ENCODE measurements at places on chromosomes 13 and 19. TPM values are rescaled to one million over a fixed set of nuclear protein-coding genes. Genes with fewer than 3 reads are reported as not detected.

Gene PSG5
- 0.27 TPM for total RNA-seq

Gene ZNF274
- 28.8 TPM for total RNA-seq

Gene DACH1
- total RNA-seq: 4.3 TPM

Gene ZNF554
- total RNA-seq: 5.3 TPM

Gene SWSAP1
- total RNA-seq: 3.1 TPM

DNA sequence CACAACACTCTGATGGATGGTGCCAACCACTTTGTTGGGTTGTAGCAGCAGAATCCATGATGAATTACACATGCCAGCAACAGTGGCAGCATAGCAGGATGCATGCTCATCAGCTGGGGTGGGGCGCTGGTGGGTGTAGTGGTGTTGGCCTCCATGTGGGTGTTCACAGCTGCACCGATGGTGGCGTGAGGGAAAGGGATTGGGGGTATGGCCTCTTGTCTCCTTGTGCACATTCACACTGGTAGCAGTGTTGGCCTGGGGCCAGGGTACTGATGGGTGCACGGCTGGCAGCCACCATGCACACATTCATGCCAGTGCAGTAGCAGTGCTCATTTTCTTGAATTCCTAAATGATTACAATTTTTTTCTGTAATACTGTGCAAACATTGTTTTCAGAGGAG lies 2748.8 kb upstream of the PCDH20 start:
- H3K27ac ChIP-seq: no peak overlapping the region
- H3K4me1 ChIP-seq: no peaks in the 10 kb centered on the region
- H3K4me3 ChIP-seq: no peak overlapping the region
- H3K36me3 ChIP-seq: no peaks in the 10 kb centered on the region

DNA sequence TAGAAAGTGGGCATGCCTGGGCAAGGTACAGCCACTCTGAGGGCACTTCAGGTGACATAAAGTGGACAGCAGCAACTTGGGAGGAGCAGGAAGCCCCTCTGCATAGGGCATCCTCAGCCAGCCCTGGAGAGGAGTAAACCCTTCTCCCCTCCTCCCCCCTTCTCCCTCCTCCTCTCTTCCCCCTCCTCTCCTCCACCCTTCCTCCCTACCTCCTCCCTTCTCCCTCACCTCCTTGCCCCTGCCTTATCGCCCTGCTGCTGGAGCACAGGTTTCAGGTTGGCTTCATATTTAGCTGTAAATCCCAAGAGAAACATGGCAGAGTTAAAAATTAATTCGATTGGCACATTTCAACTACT lies 30.5 kb upstream of the ATP12A start:
- H3K36me3 ChIP-seq: no peaks in the 10 kb centered on the region
- H3K4me3 ChIP-seq: no peak overlapping the region
- peak overlapping the region; percentile 82 for H3K27ac ChIP-seq
- no peak for DNase-seq
- peaks cover 20% of the 10 kb centered on the region for H3K4me1 ChIP-seq

- H3K4me3 ChIP-seq: peak overlapping the region; percentile 43
- no peaks in the 10 kb centered on the region for H3K36me3 ChIP-seq
- DNase-seq: no peak
- no peaks in the 10 kb centered on the region for H3K27me3 ChIP-seq
- H3K4me1 ChIP-seq: peaks cover 19% of the 10 kb centered on the region
- H3K27ac ChIP-seq: peak overlapping the region; percentile 97
Observed at GRCh38 chr13:44578067-44578400, 1.9 kb upstream of the TSC22D1 start.

GRCh38 chr13:99296398-99296797 lies 10.8 kb downstream of the GPR183 start:
- H3K4me3 ChIP-seq: no peak overlapping the region
- no peak overlapping the region for H3K27ac ChIP-seq
- no peak for DNase-seq
- no peaks in the 10 kb centered on the region for H3K27me3 ChIP-seq
- no peaks in the 10 kb centered on the region for H3K36me3 ChIP-seq
- H3K4me1 ChIP-seq: peaks cover 6% of the 10 kb centered on the region

- no peak overlapping the region for H3K27ac ChIP-seq
- peaks cover 8% of the 10 kb centered on the region for H3K4me1 ChIP-seq
- H3K36me3 ChIP-seq: no peaks in the 10 kb centered on the region
- DNase-seq: no peak
- H3K4me3 ChIP-seq: no peak overlapping the region
Observed at GRCh38 chr19:29089315-29089870, 123.6 kb downstream of the UQCRFS1 start.

DNA sequence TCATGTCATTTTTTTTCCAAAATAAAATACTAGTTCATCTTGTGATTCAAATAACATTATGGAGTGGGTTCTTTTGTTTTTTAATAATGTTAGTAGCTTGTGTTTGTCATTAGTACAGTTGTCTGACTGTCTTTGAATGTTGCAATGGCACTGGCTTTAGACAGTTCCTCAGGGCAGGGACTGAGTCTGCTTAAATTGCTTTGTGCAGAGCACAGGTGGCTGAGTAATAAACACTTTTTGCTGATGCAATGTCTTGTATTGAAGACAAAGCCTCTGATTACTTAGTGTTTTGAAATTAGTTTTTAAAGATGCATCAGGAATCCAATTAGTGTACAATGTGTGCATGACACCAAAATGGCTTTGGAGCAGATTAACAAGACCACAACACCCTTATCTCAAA lies 88.7 kb upstream of the PCDH9 start:
- H3K4me1 ChIP-seq: no peaks in the 10 kb centered on the region
- H3K36me3 ChIP-seq: no peaks in the 10 kb centered on the region
- no peak overlapping the region for H3K4me3 ChIP-seq
- no peak overlapping the region for H3K27ac ChIP-seq
- DNase-seq: no peak

- H3K4me1 ChIP-seq: peaks cover 10% of the 10 kb centered on the region
- no peaks in the 10 kb centered on the region for H3K27me3 ChIP-seq
- peak; percentile 87 for DNase-seq
- H3K27ac ChIP-seq: peak overlapping the region; percentile 86
Observed at GRCh38 chr19:4870025-4870700, 2.7 kb upstream of the PLIN3 start.

DNA sequence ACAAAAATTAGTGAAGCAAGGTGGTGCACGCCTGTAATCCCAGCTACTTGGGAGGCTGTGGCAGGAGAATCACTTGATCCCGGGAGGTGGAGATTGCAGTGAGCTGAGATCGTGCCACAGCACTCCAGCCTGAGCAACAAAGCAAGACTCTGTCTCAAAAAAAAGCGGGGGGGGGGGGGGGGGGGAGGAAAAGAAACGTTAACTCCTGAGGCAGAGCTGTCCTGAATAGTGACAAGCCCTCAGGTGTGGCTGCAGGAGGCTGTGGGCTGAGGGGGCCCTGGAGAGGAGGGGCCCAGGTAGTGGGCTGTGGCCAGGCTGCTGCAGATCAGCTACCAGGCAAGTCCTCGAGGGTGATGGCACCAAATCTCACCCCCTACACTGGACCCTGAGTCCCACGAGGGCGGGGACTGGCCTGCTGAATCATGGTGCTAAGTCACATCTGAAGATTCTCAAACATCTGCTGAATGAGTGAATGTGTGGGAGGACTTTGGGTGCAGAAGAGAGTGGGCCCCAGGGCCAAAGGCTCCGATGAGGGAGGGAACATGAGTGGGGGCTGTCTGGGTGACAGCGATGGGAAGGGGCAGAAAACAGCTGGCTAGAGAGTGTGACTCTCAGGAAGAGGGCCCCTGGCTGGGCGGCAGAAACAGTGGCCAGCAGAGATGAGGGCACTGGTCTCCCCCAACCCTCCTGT lies 24.6 kb upstream of the ATP1A3 start:
- no peaks in the 10 kb centered on the region for H3K36me3 ChIP-seq
- no peaks in the 10 kb centered on the region for H3K4me1 ChIP-seq
- DNase-seq: no peak
- H3K4me3 ChIP-seq: no peak overlapping the region
- no peaks in the 10 kb centered on the region for H3K27me3 ChIP-seq

DNA sequence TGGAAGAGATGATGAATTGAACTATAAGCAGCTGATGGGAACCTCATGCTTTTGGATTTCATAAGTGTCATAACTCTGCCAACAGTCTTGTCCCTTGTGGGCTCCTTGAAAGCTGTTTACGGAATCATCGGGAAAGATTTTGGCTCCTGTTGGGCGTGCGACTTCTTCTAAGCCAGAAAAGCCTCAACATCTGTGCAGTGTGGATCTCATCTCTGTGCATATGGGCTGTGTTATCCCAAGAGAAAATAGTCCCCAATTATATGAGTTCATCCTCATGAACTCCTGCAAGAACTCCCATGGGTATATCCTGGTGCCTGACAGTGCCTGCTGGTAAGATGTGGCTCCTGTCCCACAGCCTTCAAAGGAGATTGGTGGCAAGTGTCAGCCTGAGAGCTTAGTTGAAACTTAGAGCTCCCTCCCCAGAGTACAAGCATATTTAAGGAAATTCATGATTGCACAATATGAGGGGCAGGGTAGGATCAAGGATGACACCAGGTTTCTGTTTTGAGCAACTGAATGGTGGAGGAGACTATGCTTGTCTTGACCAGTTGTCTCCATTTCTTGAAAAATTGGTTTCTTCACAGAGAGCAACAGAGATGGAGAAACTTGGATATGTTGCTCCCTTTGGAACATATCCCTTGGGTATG lies 243.5 kb downstream of the ITGBL1 start:
- no peaks in the 10 kb centered on the region for H3K4me1 ChIP-seq
- H3K27me3 ChIP-seq: no peaks in the 10 kb centered on the region
- H3K36me3 ChIP-seq: no peaks in the 10 kb centered on the region
- DNase-seq: no peak
- H3K4me3 ChIP-seq: no peak overlapping the region

DNA sequence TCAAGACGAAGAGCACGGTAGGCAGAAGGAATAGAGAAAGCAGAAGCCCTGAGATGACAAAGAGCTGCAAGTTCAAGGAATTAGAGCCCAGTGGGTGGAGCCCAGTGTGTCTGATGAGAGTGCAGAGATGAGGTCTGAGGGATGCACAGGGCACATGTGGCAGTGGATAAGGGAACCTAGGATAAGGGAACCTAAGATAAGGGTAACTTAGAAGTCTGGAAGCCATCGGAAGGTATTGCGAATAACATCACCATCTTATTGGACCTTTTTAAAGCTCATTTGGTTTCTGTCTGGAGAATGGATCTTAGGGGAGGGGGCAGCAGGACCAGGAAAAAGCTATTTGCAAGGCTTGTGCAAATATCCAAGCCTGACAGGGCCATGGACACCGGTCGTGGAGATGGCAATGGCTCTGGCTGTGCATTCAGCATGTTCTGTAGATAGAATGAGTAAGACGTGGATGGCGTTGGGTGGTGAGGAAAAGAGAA lies 1.3 kb downstream of the FPR3 start:
- H3K27ac ChIP-seq: no peak overlapping the region
- H3K4me1 ChIP-seq: no peaks in the 10 kb centered on the region
- no peaks in the 10 kb centered on the region for H3K27me3 ChIP-seq

GRCh38 chr19:45419396-45419795 lies 4.3 kb downstream of the ERCC1 start:
- DNase-seq: no peak
- no peaks in the 10 kb centered on the region for H3K27me3 ChIP-seq
- H3K27ac ChIP-seq: no peak overlapping the region
- no peak overlapping the region for H3K4me3 ChIP-seq
- peaks cover 7% of the 10 kb centered on the region for H3K4me1 ChIP-seq

- no peaks in the 10 kb centered on the region for H3K27me3 ChIP-seq
- no peak for DNase-seq
- H3K36me3 ChIP-seq: no peaks in the 10 kb centered on the region
- no peak overlapping the region for H3K4me3 ChIP-seq
Observed at GRCh38 chr19:55275851-55276719, 3.8 kb downstream of the HSPBP1 start.

DNA sequence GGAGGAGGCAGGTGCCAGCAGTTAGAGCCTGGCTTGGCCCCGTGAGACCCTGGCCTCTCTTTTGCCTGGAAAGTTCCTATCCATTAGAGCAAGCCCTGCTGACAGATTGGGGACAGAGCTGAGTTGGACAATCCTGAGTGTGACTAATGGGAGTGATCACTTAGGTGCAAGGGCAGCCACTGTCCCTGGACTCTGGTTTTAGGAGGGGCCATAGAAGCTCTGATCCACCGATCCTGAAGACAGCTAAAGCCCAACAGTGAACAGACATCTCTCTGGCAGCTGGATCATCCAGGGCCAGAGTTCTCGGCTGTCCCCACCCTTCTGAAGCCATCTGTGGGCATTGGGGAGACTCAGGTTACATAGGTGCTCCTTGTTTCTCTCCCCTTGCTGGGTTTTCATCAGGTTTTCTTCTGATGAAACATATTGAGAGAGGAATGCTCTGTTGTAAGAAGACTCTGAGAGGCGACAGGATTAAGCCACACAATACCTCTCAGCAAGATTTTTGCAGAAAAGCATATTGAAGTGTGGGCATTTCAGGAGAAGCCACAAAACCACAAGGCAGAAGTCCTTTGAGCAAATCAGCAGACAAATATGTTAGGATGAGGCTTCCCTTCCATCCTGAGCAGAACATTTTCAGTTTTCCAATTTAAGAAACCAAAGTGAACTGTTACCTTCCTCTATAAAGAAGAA lies 288.0 kb upstream of the MAB21L1 start:
- H3K4me1 ChIP-seq: no peaks in the 10 kb centered on the region
- no peak for DNase-seq
- no peak overlapping the region for H3K27ac ChIP-seq

DNA sequence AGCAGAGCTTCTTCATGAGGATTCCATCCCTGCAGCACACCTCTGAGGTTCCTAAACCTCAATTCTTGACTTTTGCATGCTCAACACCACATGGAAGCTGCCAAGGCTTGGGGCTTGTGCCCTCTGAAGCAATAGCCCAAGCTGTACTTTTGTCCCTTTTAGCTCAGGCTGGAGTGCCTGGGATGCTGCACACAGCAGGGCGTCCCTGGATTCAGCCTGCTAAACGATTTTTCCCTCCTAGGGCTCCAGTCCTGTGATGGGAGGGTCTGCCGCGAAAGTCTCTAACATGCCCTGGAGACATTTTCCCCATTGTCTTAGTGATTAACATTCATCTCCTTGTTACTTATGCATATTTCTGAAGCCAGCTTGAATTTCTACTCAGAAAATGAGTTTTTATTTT lies 98.3 kb downstream of the SLITRK5 start:
- H3K4me3 ChIP-seq: no peak overlapping the region
- H3K4me1 ChIP-seq: no peaks in the 10 kb centered on the region
- H3K27me3 ChIP-seq: no peaks in the 10 kb centered on the region
- DNase-seq: no peak
- no peaks in the 10 kb centered on the region for H3K36me3 ChIP-seq

- H3K4me1 ChIP-seq: no peaks in the 10 kb centered on the region
- no peak overlapping the region for H3K27ac ChIP-seq
- H3K4me3 ChIP-seq: no peak overlapping the region
- no peaks in the 10 kb centered on the region for H3K27me3 ChIP-seq
- H3K36me3 ChIP-seq: no peaks in the 10 kb centered on the region
Observed at GRCh38 chr13:107231944-107232343, 664.0 kb upstream of the ARGLU1 start.

GRCh38 chr13:110352735-110353134 lies 45.7 kb downstream of the COL4A2 start:
- H3K27me3 ChIP-seq: no peaks in the 10 kb centered on the region
- no peaks in the 10 kb centered on the region for H3K36me3 ChIP-seq
- H3K27ac ChIP-seq: no peak overlapping the region
- peaks cover 13% of the 10 kb centered on the region for H3K4me1 ChIP-seq

- no peaks in the 10 kb centered on the region for H3K27me3 ChIP-seq
- H3K4me1 ChIP-seq: peaks cover 18% of the 10 kb centered on the region
- no peak overlapping the region for H3K4me3 ChIP-seq
Observed at GRCh38 chr13:40993987-40994386, 25.1 kb downstream of the ELF1 start.
